ENCODE measurements at places on chromosomes 13 and 19.

GRCh38 chr13:98994896-98995295 is 17.0 kb upstream of the DOCK9 start:
- no peak for DNase-seq

GRCh38 chr19:49073514-49074378 is 1.2 kb upstream of the KCNA7 start:
- no peak for DNase-seq

DNA sequence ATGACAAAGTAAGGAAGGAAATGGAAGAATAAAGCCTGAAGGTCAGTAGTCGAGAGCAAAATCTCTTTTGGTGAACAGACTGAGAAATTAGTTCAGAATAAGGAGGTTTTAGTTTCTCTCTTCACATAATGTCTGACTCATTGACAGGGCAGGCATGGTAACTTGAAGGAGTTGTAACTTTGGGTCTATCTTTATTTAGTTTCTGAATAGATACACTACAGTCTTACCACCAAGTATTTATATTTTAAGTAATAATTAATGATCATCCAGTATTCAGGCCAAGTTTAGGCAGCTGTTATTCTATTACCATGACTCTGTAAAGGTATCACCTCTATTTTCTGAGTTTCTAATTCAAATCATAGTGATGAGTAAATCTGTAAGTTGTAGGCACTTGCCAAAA is 219.9 kb downstream of the SPRY2 start:
- no peak for DNase-seq

GRCh38 chr13:79108914-79109643 is 297.0 kb downstream of the RBM26 start:
- no peak for DNase-seq

DNA sequence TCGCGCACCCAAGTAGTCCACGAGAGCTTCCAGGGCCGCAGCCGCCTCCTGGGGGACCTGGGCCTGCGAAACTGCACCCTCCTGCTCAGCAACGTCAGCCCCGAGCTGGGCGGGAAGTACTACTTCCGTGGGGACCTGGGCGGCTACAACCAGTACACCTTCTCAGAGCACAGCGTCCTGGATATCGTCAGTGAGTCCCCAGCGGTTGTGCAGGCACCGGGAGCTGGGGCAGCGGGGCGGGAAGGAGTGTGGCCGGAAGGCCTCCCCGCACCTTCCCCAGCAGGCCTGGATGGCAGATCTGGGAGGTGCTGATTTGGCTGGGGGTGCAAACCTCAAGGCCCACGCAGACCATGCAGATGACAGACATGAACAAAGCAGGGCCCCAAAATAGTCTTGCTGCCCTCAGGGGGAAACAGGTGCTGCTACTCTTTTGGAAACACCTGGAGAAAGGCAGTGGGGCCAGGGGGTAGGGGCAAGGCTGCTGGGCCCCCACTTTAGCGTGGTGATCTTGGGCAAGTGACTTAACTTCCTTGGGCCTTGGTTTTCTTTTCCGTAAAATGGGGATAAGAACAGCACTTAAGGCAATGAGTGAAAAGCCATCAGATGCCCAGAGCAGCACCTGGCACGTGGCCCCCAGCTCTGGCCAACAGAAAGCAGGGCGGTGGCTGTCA is 4.0 kb downstream of the MAG start:
- no peak for DNase-seq

DNA sequence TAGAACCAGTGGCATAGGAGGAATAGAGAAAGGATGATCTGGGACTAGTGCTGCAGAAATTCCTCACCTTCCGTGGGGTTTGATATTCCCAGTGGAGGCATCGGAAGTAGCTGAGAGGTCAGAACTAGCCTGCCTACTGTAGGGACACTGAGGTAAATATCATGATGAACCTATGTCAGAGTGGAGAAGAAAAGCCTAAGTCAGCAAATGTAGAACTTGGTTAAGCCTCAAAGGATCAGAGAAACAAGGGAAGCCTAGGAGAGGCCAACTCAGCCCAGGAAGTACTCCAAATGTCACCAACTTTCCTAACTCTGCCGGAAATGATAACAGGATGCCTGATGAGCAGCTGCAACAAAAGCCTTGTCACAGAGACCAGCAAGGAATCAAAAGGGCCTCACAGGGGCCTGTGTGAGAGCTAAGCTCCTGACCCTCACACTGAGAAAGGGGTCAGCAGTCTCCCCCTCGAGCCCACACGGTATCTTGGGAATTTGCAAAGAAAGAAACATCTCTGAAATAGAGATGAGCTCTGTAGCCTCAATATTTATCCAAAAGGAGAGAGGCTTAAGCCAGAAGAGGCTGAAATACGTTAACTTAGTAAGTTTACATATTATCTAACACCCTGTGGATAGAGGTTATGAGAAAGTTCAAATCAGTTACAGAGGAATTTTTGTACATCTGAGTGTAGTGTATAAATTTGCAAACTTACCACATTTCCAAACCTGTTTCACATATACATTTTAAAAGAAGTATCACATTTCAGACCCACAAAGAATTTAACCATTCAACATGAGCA is 1064.3 kb downstream of the DIAPH3 start:
- DNase-seq: no peak

Measured in left renal cortex interstitium (tissue), 4 donors.